ENCODE measurements at places on chromosomes 4 and X.
A peak's percentile ranks its signal among the peaks of the same experiment; 100 is the strongest.

- DNase-seq, result no peak
These were observed 39.9 kb upstream of the HMX1 start for GRCh38 chr4:8911316-8912088.

GRCh38 chr4:42313872-42314271 lies 83.4 kb upstream of the SHISA3 start:
- no peak for DNase-seq

DNA sequence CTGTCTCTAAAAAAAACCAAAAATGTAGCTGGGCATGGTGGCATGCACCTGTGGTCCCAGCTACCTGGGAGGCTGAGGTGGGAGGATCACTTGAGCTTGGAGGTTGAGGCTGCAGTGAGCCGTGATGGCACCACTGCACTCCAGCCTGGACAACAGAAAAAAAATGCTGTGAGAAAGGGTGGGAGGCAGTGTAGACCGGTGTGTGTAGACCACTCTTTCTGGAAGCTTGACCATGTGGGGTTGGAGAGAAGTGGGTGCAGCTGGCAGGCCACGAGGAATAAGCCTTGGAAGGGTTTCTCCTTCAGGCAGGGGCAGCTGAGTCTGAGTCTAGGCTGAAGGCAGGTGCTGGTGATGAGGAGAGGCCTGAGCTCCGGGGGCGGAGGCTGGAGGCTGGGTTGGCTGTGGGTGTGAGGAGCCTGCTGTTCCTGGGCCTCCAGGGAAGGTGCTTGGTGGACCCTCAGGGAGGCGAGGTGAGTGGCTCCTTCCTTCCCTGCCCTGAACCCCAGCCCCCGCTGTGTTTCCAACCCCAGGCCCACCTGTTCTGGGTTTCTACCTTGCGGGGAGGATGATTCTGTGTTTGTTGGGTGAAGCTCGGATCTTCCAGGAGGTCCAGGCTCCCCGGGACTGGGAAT lies 9.3 kb upstream of the TBC1D14 start:
- DNase-seq, result no peak

GRCh38 chr4:16029886-16030285 lies 53.9 kb downstream of the PROM1 start:
- DNase-seq, result no peak

- no peak for DNase-seq
These were observed 550 bp upstream of the CHM start for GRCh38 chrX:86047936-86048280.

DNA sequence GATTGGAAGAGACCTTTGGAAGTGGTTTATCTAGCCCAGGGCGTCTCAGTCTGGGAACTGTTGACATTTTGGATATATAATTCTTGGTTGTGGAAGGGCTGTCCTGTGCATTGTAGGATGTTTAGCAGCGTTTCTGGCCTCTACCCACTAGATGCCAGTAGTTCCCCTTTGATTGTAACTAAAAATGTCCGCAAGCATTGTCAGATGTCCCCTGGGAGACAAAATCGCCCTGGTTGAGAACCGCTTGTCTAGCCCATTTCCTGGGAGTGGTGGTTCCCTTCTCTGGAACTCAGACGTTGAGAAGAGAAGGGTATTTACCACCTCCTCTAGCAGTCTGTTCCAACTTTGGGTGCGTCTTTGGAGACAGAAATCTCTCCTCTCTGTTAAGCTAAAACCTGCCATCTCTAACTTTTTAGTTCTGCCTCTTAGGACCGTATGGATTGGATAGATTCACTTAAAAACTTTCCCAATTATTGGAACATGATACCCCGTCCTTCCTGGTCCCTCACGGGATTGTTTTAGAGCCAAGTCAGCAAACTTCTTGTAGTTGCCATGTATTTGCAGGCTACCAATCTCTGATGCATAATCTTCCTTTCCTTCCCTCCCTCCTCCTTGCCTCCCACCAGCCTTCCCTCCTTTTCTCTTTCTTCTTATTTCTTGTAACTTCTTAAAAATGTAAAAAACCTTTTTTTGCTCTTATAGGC lies 13.9 kb downstream of the TMEM165 start:
- no peak for DNase-seq

GRCh38 chrX:19709812-19710518 lies 177.4 kb downstream of the SH3KBP1 start:
- DNase-seq, result no peak

- no peak for DNase-seq
These were observed 104.4 kb upstream of the MAMLD1 start for GRCh38 chrX:150258463-150259430.

DNA sequence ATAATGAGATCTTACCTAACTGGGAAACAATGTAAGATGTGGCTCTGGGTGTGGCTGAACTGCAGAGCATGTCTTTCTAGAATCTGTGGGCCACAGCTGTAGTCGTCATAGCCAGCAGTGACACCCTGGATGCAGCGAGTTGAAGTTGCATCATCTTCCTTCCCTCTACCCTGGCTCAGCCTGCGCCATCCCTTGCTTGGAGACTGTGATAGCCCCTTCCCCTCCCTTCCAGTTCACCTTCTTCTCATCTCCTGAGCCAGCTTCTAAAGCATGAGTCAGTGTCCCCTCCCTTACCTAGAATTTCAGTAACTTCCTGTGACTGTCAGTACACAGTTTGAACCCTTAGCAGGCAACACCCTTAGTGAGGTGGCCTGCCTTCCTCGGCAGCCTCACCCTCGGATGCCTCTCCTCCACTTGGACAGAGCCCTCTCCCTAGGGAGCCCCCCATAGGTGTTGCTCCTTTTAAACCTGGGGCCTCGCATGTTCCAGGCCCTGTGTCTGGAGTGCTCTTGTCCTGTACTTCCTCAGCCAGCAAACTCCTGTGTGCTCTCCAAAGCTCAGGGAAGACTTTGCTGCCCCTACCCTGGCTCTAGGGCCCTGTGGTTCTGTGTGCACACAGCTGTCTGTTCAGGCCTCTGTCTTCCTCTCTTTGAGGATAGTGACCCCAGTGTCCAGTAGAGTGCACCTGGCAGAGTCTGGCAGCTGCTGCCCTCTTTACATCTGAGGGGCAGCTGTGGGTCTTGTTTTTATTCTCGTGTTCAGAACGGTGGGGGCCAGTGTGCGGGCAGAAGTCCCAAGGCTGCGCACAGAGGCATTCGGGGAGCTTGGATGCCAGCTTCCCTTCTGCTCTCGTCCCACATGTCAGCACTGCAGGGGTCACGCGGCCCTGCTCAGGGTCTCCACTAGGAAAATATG lies 43.7 kb upstream of the TADA2B start:
- peak; percentile 21 for DNase-seq

GRCh38 chr4:94802091-94802490 lies 44.3 kb downstream of the BMPR1B start:
- no peak for DNase-seq
